Dermis microvascular lymphatic vessel endothelial cell (primary cell): ENCODE measurements at places on chromosomes 2 and 18. TPM values are rescaled to one million over a fixed set of nuclear protein-coding genes. Genes with fewer than 3 reads are reported as not detected.

The TMEM200C gene
- total RNA-seq, result under 0.01 TPM in 1 of 2 replicates, not detected in the other

The GKN1 gene
- not detected in 2 replicates for total RNA-seq

The TFCP2L1 gene
- not detected in 2 replicates for total RNA-seq

The LCT gene
- total RNA-seq, result not detected in 2 replicates

The SCN9A gene
- 0.25 and 0.51 TPM in 2 replicates for total RNA-seq

The CNOT9 gene
- total RNA-seq, result 46.3 and 53.9 TPM in 2 replicates

The TMEFF2 gene
- not detected in 2 replicates for total RNA-seq

The IL36B gene
- not detected in 2 replicates for total RNA-seq

The IL1F10 gene
- not detected in 2 replicates for total RNA-seq

The IL1A gene
- not detected in 2 replicates for total RNA-seq

The NYAP2 gene
- not detected in 2 replicates for total RNA-seq
